ENCODE measurements at places on chromosomes 2 and 18. TPM values are rescaled to one million over a fixed set of nuclear protein-coding genes. Genes with fewer than 3 reads are reported as not detected.

DNA sequence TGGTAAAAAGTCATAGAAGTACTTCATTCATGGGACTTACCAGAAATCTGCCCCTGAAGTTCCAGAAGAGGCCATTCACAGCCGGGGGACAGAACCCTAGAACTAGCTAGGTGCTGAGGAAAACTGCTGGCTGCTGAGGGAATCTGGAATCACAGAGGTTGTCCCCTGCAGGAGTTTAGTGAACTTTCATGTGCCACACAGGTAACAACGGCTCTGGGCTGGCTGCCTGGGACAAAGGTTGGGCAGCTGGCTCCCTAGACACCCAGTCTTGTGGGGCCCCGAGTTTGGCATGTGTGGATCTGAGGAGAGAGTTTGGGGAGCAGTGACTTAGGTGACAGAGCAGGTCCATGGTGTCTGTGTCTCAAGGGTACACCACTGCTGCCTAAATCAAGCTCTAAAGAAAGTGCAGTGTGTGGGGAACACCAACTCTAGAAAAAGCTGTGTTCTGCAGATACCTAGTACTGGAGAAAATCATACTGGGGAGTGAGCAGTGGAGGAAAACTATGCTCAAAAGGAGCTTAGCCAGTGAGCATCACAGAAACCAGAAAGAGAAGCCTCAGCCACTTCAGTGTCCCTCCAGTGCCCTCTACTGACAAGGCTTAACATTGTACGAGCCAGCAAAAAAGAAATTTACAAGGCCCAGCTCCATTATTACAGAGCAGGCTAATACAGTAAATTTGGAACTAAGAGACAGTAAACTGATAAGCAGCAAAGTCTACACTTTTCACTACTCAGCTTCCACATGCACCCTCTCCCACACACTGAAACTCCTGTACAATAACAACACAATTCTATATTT, 15.2 kb downstream of the GALNT3 start:
- DNase-seq, result peak; percentile 52

- DNase-seq, result peak; percentile 21
These were observed 7.1 kb downstream of the CABLES1 start for GRCh38 chr18:23142251-23142929.

DNA sequence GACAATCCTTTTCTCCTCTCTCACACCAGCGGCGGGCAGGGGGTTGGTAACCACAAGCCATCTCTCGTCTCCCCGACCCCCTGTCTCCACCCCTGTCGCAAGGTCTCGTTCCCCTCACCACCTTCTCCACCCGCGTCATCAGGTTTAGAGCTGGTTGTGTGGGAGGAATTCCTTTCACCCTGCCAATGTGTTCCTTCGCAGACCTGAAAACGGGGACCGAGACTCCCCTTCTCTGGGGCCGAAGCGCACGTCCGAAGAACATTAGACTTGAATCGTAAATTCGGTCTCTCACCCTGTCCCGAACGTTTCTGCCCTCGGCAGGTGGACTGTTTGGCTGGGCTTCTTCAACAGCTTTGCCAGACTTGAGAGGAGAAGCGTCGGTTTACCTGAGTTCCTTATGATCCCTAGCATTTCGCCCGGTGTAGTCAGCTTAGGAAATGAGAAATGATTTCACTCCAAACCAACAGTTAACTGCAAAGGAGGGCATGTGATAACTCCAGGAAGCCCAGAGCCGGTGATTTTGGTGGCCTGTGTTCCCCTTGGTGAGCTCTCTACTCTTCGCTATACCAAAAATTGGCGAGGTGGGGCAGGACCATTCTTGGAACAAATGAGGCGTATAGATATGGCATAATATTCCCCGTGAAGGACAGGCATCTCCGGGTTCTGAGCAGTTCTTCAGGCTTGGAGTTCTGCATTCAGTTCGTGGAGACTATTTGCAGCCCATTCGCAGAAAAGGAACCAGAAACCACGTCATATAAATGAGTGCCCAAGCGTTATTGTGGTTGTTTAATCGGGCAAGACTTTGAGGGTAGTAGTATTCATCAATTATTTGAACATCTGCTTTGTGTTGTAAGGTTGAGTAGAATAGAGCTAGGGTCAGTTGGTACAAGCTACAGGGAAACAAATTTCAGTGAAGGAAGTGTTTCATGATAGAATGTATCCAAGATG, 694 bp downstream of the CFAP36 start:
- DNase-seq, result peak; percentile 53

DNA sequence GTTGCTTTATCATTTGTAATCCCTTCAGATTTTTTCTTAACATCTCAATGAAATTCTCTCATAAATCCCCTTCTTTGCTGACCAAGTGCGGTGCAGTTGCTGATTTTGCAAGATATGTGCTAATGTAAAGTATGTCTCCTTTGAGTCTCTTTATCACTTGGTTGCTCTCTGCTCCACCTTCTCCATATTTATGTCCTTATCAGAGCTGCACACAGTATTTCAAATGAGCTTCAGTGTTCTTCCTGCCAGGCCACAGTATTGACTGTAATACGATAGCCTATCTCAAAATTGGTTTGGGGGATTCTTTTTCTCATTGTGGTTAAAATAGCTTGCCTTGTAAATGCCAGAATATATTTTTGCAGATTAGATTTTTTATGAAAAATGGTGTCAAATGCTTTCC, 32.2 kb downstream of the MAIP1 start:
- no peak for DNase-seq

DNA sequence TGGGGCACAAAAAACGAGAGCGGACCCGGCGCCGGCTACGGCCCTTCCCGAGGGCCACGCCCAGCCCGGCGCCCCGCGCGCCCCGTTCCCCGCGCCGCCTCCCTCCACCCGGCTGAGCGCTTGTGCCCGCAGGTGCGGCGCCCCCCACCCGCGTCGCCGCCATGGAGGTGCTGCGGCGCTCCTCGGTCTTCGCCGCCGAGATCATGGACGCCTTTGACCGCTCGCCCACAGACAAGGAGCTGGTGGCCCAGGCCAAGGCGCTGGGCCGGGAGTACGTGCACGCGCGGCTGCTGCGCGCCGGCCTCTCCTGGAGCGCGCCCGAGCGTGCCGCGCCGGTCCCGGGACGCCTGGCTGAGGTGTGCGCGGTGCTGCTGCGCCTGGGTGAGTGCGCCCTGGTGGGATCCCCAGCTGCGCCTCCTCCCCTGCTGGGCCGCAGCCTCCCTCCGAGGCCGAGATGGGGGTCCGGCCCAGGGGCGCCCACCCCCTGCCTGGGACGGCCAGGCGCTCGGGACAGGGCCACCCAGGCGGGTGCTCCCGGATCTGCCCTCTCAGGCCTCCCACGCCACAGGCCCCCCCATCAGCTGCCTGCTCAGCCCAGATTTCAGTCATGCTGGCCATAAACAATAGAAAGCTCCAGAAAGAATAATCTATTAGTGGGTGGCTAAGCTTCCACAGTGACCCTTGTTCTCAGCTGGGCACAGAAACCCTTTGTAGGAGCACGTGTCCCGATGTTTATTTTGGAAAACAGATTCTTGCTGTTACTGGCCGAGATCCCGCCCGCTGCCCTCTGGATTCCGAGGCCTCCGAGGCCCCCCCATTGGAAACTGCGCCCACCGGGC, 997 bp downstream of the BOK start:
- DNase-seq, result peak; percentile 52

Gene SNORC
- polyA plus RNA-seq, result 9.1 TPM

- DNase-seq, result no peak
These were observed 37.8 kb downstream of the AGPS start for GRCh38 chr2:177430411-177430810.

GRCh38 chr18:68779169-68779568, 18.7 kb upstream of the CCDC102B start:
- peak; percentile 21 for DNase-seq

- DNase-seq, result peak; percentile 95
These were observed 167.4 kb upstream of the RAB6C start for GRCh38 chr2:129812071-129812470.

- DNase-seq, result no peak
These were observed 29.9 kb upstream of the KIDINS220 start for GRCh38 chr2:8867363-8867762.

DNA sequence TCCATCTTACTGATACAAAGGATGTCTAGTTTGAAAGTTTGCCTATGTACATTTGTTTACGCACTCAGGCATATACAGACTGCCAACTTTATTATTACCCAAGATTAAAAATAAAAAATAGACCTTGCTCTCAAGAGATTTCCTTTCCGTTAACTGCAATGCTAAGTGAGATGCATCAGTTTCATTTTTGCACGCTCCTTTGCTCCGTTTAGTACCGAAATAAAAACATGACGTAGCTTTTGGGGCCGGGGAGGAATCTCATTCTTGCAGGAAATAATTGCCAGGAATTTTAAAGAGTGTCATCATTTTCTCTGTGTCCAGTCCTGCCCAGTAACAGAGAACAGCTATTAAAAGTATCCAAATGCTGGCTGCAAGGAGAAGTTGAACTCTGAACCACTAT, 169.5 kb downstream of the SLC8A1 start:
- DNase-seq, result no peak

Gene SERPINB4
- polyA plus RNA-seq, result not detected

Gene FECH
- polyA plus RNA-seq, result 7.8 TPM

- peak; percentile 24 for DNase-seq
These were observed 91.4 kb downstream of the ACSL3 start for GRCh38 chr2:222952204-222952603.

- DNase-seq, result no peak
These were observed 74.7 kb downstream of the KLHL14 start for GRCh38 chr18:32698153-32698552.

- DNase-seq, result no peak
These were observed 94.9 kb downstream of the HS1BP3 start for GRCh38 chr2:20555954-20556353.

- DNase-seq, result no peak
These were observed 136.8 kb downstream of the TMEM163 start for GRCh38 chr2:134581877-134582546.

DNA sequence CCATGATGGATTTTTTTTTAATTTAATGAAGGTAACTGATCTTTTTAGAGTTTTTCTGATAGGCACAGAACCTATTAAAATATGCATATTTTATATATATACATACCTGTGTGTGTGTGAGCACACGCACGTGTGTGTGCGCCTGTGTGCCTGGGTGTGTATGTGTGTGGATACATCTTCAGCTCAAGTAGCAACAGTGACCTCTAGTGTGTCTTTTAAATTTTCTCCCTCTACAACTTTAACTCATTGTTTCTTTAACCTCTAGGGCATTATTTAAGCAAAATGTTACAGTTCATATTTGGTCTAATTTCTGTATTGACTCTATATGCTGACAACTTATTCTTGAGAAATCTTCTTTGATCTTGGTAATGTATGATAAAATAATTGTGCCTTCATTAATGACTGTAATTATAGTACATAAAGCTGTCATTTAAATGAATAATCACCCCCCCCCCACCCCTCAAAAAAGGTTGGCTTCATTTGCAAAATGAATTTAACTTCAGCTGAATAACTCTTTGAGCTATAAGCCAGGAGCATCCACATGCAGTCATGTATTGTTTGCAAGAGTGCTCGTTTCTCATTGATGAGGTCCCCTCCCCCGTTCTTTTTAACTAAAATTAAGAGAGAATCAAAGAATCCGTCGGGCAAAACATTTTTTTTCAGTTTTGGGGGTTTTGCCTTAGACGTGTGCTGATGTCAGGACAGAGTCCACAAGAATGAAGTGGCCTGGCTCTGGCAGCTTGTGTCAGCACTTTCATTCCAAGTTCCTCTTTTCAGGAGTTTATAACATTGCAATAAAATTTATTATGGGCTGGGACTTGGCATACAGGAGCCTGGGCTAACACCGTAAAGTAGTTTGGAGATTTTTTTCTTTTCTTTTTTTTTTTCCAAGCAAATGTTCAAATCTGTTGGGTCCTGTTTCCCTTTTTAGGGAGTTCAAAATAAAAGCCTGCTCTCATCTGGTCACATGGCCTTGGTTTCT, 80.0 kb downstream of the ETAA1 start:
- peak; percentile 53 for DNase-seq

Gene LIPG
- polyA plus RNA-seq, result 8.7 TPM

GRCh38 chr18:34998661-34999060, 42.6 kb upstream of the MAPRE2 start:
- no peak for DNase-seq

DNA sequence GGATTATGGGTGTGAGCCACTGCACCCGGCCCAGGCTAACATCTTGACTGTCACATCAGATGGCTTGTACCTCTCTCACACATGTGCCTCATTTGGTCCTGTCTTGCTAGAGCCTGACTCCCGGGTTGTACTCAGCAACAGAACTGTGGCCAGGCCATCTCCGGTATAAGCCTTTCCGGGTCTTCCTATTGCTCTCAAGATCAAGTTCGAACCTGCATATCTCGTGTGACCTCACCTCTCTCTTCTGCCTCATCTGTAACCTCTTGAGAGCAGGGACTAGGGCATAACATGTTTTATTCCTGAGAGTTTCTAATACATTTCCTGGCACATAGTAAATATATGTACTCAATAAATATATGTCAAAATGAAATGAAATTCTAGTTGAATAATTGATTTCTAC, 114.0 kb downstream of the ACAA2 start:
- DNase-seq, result no peak

DNA sequence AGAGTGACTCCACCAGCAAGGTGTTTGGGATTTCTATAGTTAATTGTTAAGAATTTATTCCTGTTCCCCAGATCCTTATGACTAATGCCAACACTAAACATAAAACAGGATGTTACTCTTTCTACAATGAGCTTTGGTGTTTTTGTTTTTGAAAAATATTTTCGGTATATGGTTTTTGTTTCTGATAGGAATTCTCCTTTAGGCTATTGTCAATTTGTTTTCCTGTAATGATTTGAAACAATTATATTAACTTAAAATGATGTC, 182.6 kb downstream of the AGAP1 start:
- no peak for DNase-seq

Gene SCTR
- 41.0 TPM for polyA plus RNA-seq

DNA sequence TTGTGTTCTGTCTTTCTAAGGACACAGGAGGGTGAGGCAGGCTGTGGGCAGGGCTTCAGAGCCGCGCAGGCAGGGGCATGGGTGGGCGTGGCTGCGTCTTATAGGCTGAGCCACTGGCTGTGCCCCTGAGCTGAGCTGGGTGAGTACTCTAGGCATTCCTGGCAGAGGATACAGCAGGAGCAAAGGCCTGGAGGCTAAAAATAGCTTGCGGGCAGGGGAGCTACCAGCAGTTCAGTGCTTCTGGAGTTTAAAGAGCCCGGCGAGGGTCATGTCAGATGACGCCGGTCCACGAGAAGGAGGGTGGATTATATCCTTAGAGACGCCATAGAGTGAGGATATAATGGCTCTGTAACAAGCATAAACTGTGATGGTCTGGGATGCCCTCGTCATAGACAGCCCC, 31.5 kb upstream of the PDIA6 start:
- peak; percentile 86 for DNase-seq

- DNase-seq, result no peak
These were observed 1702.6 kb upstream of the LRRTM1 start for GRCh38 chr2:82007071-82007664.

DNA sequence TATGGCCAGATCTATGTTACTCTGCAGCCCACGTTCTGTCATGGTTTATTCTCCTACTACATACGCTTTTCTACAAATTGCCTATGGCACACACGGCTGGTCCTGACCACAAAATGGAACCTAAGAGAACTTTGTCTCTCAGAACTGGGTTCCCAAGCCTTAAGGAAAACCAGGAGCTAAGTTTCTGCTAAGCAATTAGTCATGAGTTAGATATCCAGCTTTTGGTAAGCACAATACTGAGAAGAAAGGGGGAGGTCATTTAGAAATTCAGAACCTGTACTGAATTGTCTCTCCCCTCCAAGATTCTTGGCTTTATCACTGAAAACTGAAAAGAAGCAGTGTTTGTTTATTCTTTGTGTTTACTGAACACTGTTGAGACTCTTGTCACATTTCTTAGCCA, 283.5 kb upstream of the TANK start:
- DNase-seq, result no peak

- no peak for DNase-seq
These were observed 136.4 kb downstream of the HDAC4 start for GRCh38 chr2:239264492-239264837.

All from small intestine (tissue), 16 donors.